ENCODE measurements at places on chromosomes 5 and 9. TPM values are rescaled to one million over a fixed set of nuclear protein-coding genes. Genes with fewer than 3 reads are reported as not detected.
A peak's percentile ranks its signal among the peaks of the same experiment; 100 is the strongest.

Gene LMX1B
- 1.2 TPM for total RNA-seq

Gene ODF2
- 23.0 TPM for total RNA-seq

Gene NKD2
- 12.7 TPM for total RNA-seq

Gene CHSY3
- total RNA-seq, result 9.6 TPM

Gene PAPPA
- 4.4 TPM for total RNA-seq

Gene DND1
- 0.30 TPM for total RNA-seq

Gene SPINK6
- total RNA-seq, result not detected

DNA sequence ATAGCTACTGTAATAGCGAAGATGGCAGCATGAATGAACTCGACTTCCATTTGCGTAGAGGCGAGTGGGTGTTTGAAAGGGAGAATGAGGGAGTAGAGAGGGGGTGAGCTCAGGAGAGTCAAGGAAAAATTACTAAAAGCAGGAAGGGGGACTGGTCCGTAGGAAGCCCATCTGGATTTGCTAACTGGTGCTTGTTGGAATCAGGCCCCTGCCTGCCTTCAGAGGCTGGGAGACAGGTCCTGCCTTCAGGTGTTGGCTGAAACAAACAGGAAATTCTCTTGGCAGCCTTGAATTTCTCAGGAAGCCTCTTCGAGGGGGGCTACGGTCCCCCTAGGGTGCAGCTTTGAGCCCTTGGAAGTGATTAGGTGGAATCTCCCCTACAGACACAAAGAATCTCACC, 121.7 kb downstream of the OLFM1 start:
- no peak for DNase-seq

DNA sequence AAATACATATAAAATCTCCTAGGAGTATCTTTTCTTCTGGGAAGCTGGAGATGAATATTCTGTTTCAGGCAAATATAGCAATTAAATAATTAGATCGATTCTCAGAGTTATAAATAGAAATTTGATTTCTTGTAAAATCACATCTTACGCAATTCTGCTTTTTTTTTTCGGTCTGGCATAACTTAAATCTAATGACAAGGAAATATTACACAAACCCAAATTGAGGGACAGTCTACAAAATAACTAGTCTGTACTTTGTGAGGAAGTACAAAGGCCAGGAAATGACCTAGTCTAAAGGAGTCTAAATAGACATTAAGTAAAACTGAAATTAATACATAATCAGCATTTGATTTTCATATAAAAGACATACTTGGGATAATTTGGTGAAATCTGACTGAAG, 133.3 kb downstream of the KIAA0825 start:
- no peak for DNase-seq

- peak; percentile 9 for DNase-seq
Measured at GRCh38 chr9:18437315-18438201, 36.4 kb upstream of the ADAMTSL1 start.

DNA sequence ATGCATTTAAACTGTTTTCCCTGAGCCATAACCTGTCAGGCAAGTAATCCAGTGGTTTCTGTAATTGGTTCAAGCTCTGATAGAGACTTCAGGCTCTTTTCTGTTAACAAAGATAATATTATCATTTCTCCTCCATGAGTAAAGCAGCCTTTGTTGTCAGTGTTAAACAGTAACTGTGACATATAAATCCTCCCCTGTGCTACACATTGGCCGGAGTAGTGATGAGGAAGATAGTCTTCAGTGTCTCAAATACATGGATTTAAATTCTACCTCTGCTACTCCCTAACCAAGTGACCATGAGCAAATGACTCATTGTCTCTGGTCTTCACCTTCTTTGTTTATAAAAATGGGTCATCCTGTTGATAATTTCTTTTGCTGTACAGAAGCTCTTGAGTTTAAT, 615.5 kb upstream of the CHD1 start:
- no peak for DNase-seq

- DNase-seq, result no peak
Measured at GRCh38 chr5:149778303-149779123, 48.4 kb downstream of the PPARGC1B start.

DNA sequence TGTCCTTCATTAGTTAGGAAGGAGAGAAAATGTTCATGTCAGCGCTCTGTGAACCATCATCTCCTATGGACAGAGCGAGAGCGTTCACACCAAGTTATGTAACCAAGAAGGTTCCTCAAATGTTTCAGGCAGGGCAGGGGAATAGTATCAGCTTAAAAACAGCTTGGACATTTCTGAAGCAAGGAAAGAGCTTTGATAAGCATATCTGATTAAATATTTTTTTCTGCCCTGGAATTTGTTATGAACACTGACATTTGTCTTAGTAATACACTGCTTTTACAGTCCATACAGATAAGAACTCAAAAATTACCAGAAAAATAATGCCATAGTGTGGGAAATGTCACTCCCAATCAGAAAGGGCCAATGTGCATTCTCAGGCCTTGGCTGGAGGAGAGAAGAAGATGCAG, 66.3 kb upstream of the LIFR start:
- DNase-seq, result no peak

DNA sequence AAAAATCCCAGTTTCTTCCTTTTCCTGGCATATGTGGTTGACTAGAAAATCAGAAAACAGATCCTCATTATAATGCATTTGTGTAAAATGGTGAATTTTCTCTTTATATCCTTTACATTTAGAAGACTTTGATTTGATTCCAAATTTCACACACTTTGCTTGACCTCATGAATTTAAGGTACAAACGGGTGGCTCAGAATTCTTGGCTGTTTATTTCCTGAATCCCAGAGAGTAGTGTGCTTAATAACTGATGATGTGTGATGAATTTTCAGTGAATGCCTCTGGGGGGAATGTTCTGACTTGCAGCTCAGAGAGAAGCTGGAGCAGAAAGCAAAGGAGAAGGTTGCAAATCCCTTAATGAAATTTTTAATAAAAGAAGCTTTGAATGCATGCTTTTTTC, 126.8 kb downstream of the SPATA31D1 start:
- no peak for DNase-seq

- DNase-seq, result no peak
Measured at GRCh38 chr5:11329679-11330078, 568.6 kb upstream of the DAP start.

Data from skin of body (tissue), 3 donors.